ENCODE measurements at places on chromosomes 5 and 9. TPM values are rescaled to one million over a fixed set of nuclear protein-coding genes. Genes with fewer than 3 reads are reported as not detected.

DNA sequence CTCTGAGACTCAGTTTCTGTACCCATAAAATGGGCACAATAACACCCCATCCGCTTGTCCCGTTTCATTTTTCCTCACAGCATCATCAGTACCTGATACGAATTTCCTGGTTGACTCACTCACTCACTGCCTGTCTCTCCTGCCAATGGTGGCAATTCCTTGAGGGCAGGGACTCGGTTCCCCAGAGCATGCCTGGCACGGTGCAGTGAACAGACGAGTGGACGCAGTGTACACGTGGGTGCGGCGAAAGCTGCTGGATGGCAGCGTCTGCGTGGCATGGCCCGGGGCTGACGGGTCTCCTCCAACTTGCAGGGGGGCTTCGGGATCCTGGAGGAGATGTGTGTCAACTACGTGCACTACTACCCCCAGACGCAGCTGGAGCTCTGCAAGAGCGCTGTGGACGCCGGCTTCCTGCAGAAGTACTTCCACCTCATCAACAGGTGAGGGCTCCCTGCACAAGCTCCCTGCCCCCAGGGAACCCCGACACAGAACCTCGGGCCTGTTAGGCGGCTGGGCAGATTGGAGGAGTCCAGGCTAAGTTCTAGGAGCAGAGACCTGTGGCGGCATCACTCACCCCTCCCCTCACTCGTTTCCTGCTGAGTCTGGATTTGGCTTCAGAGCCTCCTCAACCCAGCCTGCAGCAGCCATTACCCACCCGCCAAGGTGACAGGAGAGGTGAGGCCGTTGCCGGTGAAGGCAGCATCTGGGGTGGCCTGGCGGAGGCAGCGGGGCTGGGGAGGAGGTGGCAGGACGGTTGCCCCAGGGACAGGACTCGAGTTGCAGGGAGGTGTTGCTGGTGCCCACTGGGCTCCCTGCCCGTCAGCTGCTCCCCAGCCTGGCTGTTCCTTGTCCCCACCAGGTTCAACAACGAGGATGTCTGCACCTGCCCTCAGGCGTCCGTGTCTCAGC lies 20.3 kb downstream of the DBH start:
- no peak for ATAC-seq

The SERF1A gene
- 4.5 TPM for total RNA-seq

The SPAAR gene
- not detected for total RNA-seq

The MRNIP gene
- total RNA-seq: 17.4 TPM

DNA sequence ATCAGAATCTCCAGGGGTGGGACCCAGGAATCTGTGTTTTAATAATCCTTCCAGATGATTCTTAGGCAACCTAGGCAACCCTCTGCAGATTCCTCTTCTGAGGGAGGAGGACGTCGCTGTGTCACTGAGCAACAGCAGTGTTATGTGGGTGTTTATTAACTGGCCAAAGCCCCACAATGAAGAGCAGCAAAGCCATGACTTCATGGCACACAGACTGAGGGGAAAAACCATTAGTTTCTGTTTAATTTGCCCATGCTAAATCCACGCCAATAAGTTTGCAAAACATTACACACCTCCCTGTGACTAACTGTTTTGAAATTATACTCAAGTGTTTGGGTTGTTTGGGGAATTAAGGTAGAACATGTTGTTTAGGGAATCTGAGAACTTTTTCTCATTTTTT lies 83.7 kb upstream of the TMED7 start:
- no peak for ATAC-seq
